Activated naive CD4-positive, alpha-beta T cell treated with anti-CD3 and anti-CD28 coated beads for 36 hours (primary cell): ENCODE measurements at places on chromosomes 3 and 15. TPM values are rescaled to one million over a fixed set of nuclear protein-coding genes. Genes with fewer than 3 reads are reported as not detected.

DNA sequence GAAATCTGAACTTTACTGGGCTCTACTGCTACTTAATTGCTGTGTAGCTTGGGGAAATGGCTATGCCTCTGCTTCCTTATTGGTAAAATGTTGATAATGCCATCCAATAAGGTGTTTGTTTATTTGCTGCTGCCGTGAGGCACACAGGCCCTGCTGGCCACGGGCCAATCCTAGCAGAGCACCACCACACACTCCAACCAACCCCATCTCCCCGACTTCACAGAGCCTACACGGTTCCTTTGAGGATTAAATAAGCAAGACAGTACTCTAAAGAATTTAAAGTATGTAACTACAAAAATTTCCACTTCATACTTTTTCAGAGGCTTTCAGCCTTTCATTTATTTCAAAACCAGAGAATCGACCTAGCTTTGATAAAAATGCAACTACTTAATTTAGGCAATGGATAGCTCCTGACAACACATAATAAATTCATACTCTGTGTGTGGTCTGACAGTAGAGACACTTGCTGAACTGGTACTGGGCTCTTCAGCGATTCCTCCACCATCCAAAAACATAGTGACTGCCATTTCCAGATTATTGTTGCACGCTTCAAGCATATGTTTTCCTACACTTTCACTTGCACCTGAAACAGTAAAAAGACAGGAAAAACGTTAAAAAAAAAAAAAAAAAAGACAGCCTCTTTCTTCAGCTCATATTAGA, 25.3 kb downstream of the UBXN7 start:
- H3K4me1 ChIP-seq, result peaks cover 14% of the 10 kb centered on the region

GRCh38 chr3:99601515-99601914, 36.9 kb upstream of the COL8A1 start:
- H3K36me3 ChIP-seq, result no peaks in the 10 kb centered on the region

DNA sequence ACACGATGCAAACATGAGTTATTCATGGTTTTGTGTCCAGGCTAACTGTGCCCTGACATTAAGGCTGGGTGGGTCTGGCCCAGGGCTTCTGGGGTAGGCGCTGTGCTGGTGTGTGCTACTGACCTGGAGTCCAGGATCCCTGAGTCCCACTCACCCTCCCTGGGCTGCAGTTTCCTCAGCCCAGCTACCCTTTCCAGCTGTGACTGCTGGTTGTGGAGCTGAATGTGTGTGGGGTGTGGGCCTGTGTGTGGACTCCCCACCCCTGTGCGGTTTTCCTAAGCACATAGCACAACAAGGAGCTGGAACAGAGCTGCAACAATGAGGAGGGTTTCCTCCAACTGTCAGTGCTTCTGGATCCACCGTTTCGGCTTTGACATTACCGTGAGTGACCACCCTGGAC, 38.0 kb downstream of the SMAD3 start:
- peak overlapping the region; percentile 31 for H3K4me3 ChIP-seq
- no peak overlapping the region for H3K27ac ChIP-seq
- no peak for DNase-seq
- H3K4me1 ChIP-seq, result peaks cover 26% of the 10 kb centered on the region

GRCh38 chr3:133868758-133869475, 26.8 kb downstream of the RAB6B start:
- H3K4me3 ChIP-seq, result no peak overlapping the region

- H3K36me3 ChIP-seq, result no peaks in the 10 kb centered on the region
- H3K4me1 ChIP-seq, result no peaks in the 10 kb centered on the region
- no peaks in the 10 kb centered on the region for H3K27me3 ChIP-seq
- no peak overlapping the region for H3K4me3 ChIP-seq
- DNase-seq, result no peak
- H3K27ac ChIP-seq, result no peak overlapping the region
These were observed 32.3 kb upstream of the BNIP2 start for GRCh38 chr15:59721411-59721810.

GRCh38 chr15:100764778-100765466, 114.7 kb upstream of the ALDH1A3 start:
- no peaks in the 10 kb centered on the region for H3K4me1 ChIP-seq
- no peak overlapping the region for H3K4me3 ChIP-seq
- no peaks in the 10 kb centered on the region for H3K36me3 ChIP-seq
- H3K27me3 ChIP-seq, result peaks cover 4% of the 10 kb centered on the region

DNA sequence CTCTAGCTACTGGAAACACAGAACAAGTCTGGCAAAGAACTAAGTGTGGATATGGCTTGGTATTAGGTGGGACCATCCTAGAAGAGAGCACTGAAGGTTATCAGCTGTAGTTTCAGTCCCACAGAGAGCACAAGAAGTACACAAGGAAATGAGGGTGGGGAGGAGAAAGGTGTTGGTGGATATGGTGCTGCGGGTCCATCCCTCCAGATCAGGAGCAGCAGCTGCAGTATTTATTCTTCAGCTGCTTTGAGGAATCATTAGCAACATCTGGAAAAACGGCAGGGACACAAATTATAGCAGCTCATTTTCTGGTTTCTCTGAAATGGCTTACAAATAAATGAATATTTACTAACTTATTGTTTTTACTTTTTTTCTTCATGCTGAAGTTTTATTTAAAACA, 29.0 kb downstream of the CD80 start:
- no peaks in the 10 kb centered on the region for H3K4me1 ChIP-seq
- H3K4me3 ChIP-seq, result no peak overlapping the region
- DNase-seq, result no peak
- no peak overlapping the region for H3K27ac ChIP-seq
- peaks cover 11% of the 10 kb centered on the region for H3K36me3 ChIP-seq

GRCh38 chr15:95911570-95912279, 418.8 kb upstream of the NR2F2 start:
- H3K36me3 ChIP-seq, result no peaks in the 10 kb centered on the region
- no peaks in the 10 kb centered on the region for H3K4me1 ChIP-seq
- H3K27ac ChIP-seq, result no peak overlapping the region
- DNase-seq, result no peak
- no peak overlapping the region for H3K4me3 ChIP-seq

DNA sequence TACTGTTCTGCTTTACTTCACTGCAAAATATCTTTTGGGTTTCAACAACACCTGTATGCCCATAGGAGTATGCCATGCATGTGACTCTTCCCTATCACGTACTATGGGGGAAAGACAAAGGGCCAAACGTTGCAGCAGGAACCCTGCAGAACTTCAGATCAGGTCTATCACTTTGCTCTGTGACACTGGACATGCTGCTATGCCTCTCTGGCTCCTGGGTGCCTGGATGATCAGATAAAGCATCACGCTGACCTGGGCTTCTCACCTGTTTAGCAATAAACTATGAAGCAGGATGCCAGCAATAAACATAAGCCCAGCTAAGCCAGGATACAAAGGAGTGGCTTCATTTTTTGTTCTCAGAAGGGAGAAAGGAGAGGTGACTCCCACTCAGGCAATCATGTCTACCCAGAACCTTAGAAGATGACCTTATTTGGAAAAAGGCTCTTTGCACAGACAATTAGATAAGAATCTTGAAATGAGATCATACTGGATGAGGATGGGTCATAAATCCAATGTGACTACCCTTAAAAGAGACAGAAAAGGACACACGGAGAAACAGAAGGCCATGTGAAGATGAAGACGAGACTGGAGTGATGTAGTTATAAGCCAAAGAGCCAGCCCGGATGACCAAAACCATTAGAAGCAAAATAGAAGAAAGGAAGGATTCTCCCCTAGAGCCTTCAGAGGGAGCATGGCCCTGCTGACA, 19.3 kb downstream of the POMGNT2 start:
- no peak for DNase-seq
- no peak overlapping the region for H3K27ac ChIP-seq
- no peaks in the 10 kb centered on the region for H3K27me3 ChIP-seq
- H3K4me1 ChIP-seq, result peaks cover 3% of the 10 kb centered on the region
- no peak overlapping the region for H3K4me3 ChIP-seq

- H3K27ac ChIP-seq, result no peak overlapping the region
- no peaks in the 10 kb centered on the region for H3K4me1 ChIP-seq
- no peaks in the 10 kb centered on the region for H3K27me3 ChIP-seq
- H3K36me3 ChIP-seq, result no peaks in the 10 kb centered on the region
These were observed 143.5 kb upstream of the TPM1 start for GRCh38 chr15:62899090-62899493.

- DNase-seq, result no peak
- H3K4me1 ChIP-seq, result peaks cover 22% of the 10 kb centered on the region
- no peaks in the 10 kb centered on the region for H3K36me3 ChIP-seq
- H3K27me3 ChIP-seq, result no peaks in the 10 kb centered on the region
- no peak overlapping the region for H3K27ac ChIP-seq
These were observed 14.2 kb upstream of the CD200R1L start for GRCh38 chr3:112860898-112861297.

- H3K27ac ChIP-seq, result no peak overlapping the region
- no peaks in the 10 kb centered on the region for H3K4me1 ChIP-seq
- no peak overlapping the region for H3K4me3 ChIP-seq
- no peaks in the 10 kb centered on the region for H3K27me3 ChIP-seq
- no peak for DNase-seq
These were observed 111.3 kb downstream of the ISL2 start for GRCh38 chr15:76447728-76448441.

- no peak overlapping the region for H3K27ac ChIP-seq
- H3K36me3 ChIP-seq, result no peaks in the 10 kb centered on the region
- no peak overlapping the region for H3K4me3 ChIP-seq
These were observed 84.5 kb downstream of the EFL1 start for GRCh38 chr15:82178061-82178460.

DNA sequence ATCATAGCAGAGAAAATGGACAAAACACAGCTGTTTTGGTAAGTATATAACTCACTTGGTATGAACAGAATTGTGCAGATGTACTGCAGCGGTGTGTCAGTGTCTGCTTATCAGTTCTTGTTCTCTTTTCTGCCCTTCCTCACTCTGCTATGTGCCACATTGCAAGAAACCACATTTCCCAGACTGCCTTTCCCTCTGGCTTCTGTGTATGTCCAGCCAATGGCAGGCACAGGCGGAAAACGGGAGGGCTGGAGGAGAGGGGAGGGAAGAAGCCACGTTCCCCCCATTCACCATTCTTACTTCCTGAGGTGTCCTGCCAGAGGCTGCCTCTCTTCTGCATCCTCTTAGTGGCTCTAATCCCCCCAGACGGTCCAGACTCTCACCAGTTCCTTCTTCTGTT, 15.4 kb downstream of the HHLA2 start:
- no peak overlapping the region for H3K27ac ChIP-seq
- peaks cover 3% of the 10 kb centered on the region for H3K27me3 ChIP-seq
- no peaks in the 10 kb centered on the region for H3K4me1 ChIP-seq
- H3K36me3 ChIP-seq, result no peaks in the 10 kb centered on the region
- no peak overlapping the region for H3K4me3 ChIP-seq

GRCh38 chr3:111890051-111890580, 31.1 kb downstream of the PHLDB2 start:
- no peak overlapping the region for H3K4me3 ChIP-seq
- H3K27me3 ChIP-seq, result peaks cover 2% of the 10 kb centered on the region
- no peaks in the 10 kb centered on the region for H3K4me1 ChIP-seq
- H3K36me3 ChIP-seq, result no peaks in the 10 kb centered on the region

DNA sequence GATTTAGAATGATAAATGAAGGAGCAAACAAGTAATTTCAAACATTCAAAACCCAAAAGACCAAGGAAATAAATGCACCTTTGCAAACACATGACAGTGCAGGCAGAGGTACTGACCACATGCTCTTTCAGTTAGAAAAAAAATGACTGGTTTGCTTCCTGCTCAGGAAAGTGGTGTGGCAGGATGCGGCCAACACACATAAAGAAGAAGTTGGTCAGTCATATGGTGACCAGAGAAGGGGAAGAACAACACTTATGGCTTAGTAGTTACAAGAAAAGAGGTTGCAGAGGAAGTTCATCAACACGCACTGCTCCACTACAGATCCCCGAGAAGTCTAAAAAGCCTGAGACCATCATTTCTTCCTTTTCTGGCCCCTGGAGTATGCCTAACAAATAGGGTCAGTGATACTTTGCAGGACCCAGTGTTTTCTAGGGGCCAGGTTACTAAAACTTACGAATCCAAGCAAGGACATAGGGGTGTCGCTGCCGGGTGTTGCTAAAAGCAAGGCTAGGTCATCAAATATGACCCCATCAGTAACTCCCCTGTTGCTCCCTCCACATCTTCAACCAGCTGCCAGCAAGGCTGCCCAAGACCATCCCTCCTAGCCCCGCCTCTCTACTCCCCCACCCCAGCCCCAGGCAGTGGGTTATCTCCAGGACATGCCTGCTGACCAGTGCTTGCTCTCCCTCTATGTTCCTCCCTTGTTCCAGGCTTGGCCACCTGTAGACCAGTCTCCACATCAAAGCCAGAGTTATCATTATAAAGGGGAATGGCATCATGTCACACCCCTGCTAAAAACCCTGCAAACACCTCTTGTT, 11.2 kb downstream of the ATP8B4 start:
- no peaks in the 10 kb centered on the region for H3K36me3 ChIP-seq
- no peak overlapping the region for H3K4me3 ChIP-seq
- DNase-seq, result peak; percentile 26
- H3K27me3 ChIP-seq, result peaks cover 4% of the 10 kb centered on the region

Gene IL17RB
- total RNA-seq, result 0.15 TPM

Gene MESP2
- total RNA-seq, result not detected

Gene RASL12
- total RNA-seq, result not detected

Gene TUSC7
- not detected for total RNA-seq

Gene KCNMB3
- total RNA-seq, result 0.20 TPM

Gene MOBP
- not detected for total RNA-seq

Gene CCDC191
- total RNA-seq, result 1.8 TPM
